ENCODE measurements at places on chromosomes 4 and X.

- DNase-seq = no peak
Observed at GRCh38 chr4:2647403-2648158, 108.6 kb downstream of the TNIP2 start.

- peak; percentile 77 for DNase-seq
Observed at GRCh38 chrX:45322382-45322781, 121.7 kb upstream of the DIPK2B start.

DNA sequence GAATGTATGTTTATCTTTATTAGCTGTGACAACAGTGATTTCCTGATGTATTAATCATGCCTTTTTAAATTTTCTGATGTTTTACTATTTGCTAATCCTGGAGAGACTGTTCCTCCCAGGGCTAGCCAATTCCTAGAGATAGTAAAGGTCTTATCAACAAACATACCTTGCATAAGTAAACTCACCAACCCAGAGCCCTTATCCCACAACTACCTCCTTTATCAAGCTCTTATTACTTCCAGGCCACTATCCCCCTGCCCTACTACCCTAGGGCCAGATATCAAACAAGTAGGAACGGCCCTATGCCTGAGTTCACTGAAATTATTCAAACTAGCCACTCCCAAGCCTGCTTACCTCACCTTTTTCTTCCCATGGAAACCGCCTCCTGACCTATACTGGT, 58.2 kb upstream of the NPNT start:
- no peak for DNase-seq

- DNase-seq = peak; percentile 11
Observed at GRCh38 chr4:144906181-144906925, 191.6 kb downstream of the ANAPC10 start.

- peak; percentile 74 for DNase-seq
Observed at GRCh38 chr4:3285558-3286334, 7.1 kb upstream of the RGS12 start.

Measured in MCF 10A (cell line).